ENCODE measurements at places on chromosomes 1 and 21.

- DNase-seq = no peak
Measured at GRCh38 chr1:72827278-72827677, 544.9 kb upstream of the NEGR1 start.

- DNase-seq = no peak
Measured at GRCh38 chr1:193392686-193393085, 206.3 kb upstream of the B3GALT2 start.

DNA sequence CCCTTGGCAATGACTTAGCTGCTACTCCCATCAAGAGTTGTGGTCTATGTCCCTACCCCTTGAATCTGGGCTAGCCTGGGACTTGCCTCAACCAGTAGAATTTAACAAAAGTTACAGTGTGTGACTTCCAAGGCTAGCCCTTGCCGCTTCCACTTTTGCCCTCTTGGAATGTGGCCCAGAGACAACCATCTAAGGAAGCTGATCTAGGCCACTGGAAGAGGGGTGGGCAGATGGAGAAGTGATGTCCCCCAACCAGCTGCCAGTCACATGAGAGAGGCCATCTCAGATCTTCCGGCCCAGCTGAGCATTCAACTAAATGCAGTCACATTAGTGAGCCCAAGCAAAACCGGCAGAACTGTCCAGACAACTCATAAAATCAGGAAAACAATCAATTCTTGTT lies 115.1 kb downstream of the TOMM20 start:
- no peak for DNase-seq

DNA sequence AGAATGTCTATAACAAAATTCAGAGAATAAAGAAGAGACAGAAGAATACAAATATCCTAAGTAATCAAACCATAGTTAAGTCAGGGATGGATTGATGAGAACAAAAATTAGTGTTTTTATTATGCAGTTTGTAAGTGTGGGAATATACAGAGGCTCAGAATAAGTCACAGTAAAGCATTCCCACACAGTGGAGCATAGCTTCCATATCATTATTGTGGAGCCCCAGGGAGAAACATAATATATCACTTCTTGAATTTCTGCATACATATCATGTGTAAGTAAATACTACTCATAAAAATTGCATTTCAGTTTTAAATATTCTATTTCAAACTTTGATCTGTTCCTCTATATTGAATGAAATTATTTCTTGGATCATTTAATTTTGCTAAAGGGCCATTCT lies 790.4 kb downstream of the PLA2G4A start:
- DNase-seq = no peak

- DNase-seq = no peak
Measured at GRCh38 chr1:193318347-193318746, 131.9 kb upstream of the B3GALT2 start.

- peak; percentile 63 for DNase-seq
Measured at GRCh38 chr1:44714944-44715571, 15.9 kb downstream of the RNU5D-1 start.

DNA sequence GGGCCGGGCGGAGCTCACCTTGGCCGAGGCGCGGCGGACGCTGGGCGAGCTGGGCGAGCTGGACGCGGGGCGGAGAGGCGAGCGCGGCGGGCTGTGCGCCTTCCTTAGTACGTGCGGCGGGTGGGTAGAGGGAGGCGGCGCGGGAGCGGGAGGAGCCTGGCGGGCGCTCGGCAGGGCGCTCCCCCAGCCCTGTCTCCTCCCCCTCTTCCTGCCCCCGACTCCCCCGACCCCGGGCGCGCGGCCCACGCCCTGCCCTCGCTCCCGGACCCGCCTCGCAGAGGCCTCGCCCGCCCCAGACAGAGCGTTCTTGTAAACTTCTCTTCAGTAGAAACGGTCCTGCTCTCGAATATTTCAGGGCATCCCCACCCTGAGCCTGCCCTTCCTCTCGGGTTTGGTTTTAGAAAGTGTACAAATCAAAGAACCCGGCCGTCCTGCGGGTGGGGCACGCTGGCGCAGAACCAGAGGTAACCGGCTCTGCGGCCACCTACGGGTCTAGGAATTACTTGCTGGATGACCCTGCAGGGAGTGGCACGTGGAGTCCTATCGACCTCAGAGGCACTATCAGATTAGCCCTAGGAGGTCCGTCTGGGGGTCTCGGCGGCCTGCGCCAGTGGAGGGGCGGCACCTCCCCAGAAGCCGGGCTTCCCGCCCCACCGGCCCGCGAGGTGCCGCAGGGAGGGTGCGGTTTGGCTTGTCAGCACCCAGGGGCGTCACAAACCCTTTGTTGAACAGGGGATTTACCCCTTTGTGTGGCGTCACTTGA lies at the start of gene S100A10:
Gene S100A10, minus strand, starts transcription at position 126 of the 763 bp plus-strand sequence. CDS start 7,629 bp downstream, outside the sequence.
- DNase-seq = peak; percentile 79

DNA sequence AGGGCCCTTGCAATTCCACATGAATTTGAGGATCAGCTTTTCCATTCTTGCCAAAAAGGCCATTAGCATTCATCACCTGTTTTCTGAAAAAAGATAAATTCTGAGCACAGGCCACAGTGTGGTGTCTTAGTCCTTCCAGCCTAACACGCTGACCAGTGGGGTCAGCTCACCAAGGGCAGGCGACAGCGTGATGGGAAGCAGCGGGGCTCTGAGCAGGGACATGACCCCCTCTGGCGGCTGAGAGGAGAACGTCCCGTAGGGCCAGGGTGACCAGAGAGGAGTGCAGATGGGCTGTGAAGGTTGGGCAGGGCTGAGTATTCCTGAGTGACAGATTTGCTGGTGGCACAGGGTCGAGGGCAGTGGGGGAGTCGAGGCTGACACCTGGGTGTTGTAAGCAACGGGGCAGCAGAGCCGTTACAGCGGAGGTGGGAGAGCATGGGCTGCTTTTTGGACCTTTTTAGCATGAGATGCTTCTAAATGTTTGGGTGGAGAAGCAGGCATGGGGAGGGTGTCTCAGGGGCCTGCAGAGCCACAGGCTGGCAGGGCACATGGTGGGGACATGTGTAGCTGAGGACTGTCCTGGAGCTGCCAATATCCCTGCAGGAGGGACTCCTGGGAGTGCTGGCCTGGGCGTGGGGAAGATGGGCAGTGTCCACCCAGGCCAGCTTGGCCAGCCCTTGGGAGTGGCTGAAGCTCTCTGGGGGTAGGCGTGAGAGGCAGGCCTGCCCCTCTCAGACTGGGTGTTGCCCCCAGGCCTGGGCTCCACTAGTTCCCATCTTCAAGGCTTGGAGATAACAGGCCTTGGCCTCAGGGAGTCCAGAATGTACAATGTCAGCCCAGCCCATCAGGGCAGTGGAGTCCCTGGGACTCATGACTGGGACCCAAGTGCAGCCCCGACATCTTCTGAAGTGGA lies 8.6 kb upstream of the CALML6 start:
- DNase-seq = peak; percentile 55

- no peak for DNase-seq
Measured at GRCh38 chr21:10464975-10465374, 56.4 kb upstream of the TPTE start.

DNA sequence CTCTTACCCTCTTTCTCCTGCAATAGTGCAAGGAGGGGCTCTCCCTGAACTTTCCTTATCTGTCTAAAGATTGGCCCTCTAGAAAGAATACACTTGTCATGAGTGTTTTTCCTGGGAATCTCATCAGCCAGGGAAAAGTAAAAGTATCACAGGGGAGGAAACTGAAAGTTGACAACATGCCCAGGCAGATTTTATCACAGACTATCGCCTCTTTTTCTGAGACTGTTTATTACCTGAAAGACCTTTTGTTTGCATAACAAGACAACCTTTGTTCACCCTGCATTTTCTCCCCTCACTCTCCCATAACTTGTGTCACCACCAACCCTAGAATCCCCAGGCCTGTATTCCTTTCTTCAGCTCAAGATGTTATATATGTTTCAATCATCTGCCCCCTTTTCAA lies 794.7 kb upstream of the ADAMTS5 start:
- no peak for DNase-seq

GRCh38 chr1:201761871-201762270 lies 67.1 kb upstream of the IPO9 start:
- DNase-seq = no peak

DNA sequence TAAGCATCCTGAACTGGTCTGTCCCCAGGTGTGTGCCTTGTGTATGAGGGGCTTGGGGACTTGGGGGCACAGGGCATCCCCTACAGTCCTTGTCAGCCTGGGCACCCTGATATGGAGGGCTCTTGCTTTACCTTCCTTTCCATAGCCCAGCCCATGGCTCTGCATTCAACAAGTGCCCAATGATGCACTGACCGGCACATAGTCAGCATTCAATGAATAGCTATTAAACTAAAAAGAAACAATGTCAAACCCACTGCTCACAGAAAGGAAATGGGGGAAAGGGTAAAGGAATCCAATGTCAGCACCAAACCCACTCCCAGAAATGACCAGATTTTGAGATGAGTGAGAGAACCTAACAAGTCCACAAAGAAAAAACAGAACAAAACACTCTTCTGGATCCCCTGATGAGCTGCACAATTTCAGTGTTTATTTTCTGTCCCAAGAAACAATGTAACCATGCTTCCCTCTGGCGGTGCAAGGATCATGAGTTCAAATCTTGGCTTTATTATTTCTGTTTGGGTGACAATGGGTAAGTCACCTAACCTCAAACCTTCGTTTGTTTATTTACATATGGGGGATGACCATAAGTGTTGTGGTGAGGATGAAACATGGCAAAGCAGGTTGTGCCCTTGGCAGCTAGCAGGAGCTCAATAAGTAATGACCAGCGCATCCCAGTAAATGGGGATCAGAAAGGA lies 22.0 kb downstream of the SYT6 start:
- no peak for DNase-seq

- DNase-seq = no peak
Measured at GRCh38 chr1:30878016-30878415, 30.5 kb downstream of the SDC3 start.

DNA sequence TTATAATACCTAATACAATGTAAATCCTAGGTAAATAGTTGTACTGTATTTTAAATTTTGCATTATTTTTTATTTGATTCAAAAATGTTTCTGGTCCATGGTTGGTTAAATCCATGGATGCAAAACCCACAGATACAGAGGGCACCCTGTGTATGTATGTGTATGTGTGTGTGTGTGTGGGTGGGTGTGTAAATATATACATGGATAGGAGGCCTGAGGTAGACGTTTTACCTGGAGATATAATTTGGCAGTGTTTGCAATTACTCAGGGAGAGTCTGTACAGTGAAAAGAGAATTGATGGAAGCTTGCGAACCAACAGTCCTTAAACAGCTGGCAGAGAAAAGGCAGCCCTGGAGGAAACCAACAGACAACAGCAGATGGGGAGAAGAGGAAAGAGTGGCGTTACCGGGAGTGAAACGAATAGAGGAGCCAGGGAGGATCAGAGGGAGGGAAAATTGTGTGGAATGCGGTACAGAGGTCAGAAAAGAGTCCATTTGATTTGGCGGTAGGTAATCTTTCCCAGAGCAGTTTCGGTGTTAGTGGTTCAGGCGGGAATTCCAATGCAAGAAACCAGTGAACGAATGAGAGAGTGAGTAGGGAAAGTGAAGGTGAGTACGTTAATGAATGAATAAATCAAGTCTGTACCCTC lies 47.9 kb upstream of the NBL1 start:
- DNase-seq = no peak

DNA sequence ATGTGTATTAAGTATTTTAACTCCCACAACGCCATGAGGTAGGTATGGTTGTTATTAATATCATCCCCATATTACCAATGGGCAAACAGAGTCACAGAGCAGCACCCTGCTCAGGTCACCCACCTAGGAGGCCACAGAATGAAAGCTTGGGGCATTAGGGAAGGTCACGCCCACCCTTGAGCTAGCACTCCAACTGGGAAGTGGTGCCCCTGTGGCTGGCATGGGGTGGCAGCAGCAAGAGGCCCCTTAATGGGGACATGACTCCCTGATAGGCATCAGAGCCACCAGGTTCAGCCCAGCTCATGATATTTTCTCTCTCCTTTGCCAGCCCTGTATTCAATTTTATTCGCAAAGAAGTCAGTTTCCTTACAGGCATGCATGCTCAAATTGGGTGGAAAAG lies 90.6 kb downstream of the DMRTB1 start:
- DNase-seq = no peak

DNA sequence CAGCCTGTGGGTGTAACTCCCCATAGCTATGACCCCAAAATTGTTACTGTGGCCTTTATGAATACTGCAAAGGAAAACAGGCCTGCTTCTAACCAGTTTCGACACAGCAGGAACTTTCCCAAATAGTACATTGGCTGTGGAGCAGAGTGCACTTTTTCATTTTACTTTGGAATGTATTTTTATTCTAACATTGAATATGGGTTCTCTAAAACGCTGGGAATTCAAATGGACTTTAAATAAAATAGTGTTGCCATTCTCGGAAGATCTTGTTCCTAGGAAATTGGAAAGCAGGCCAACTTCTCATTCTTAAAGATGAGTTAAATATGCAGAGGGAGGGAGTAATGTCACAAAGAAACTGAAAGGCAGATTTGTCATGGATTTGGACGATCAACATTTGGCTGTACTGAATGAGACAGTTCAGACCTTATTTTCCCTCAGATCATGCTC lies 39.6 kb upstream of the ARHGAP29 start:
- no peak for DNase-seq

DNA sequence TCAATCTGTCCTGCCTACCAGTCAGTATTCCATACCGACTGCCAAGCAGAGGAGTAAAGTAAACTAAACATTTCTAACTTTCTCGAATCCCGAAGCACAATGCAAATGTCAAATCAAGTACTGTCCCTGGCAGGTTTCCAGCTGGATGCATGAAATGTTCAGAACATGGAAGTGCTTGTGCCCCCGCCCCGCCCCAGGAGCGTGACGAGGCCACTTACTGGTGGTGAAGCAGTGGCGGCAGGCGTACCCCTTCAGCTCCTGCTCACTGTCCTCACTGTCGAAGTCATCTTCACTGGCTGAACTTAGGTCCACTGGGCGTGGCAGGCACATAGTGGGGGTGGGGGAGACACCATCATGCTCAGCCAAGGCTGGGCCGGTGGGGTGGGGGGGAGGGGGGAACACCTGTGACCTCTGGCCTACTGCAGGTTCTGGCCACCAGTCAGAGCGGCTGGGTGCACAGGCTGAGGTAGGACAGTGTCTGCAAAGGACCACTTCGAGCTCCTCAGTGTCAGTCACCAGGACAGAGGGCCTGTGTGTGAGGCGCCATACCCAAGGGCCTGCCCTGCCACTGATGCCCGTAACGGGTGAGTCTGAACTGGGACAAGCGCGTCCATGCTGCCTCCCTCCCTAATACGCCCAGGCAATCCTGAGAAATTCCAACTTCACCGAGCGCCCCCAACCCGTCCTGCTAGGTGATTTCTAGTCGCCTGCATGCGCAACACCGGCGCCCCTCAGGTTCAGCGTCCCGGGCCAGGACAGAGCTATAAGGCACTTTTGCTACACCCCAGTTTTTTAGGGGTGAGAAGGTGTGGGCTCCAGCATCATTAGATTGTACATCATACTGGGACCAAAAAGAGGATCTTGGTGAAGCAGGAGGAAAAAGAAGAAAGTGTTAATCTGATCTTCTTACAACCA lies 46.9 kb downstream of the SLC45A1 start:
- DNase-seq = no peak
